Stimulated activated CD4-positive, alpha-beta T cell treated with anti-CD3 and anti-CD28 coated beads, TNF-alpha, amount 100 ng/mL, for 24 hours (primary cell): ENCODE measurements at places on chromosomes 4 and X.

GRCh38 chr4:60389633-60390032 lies 810.5 kb upstream of the ADGRL3 start:
- DNase-seq, result no peak

DNA sequence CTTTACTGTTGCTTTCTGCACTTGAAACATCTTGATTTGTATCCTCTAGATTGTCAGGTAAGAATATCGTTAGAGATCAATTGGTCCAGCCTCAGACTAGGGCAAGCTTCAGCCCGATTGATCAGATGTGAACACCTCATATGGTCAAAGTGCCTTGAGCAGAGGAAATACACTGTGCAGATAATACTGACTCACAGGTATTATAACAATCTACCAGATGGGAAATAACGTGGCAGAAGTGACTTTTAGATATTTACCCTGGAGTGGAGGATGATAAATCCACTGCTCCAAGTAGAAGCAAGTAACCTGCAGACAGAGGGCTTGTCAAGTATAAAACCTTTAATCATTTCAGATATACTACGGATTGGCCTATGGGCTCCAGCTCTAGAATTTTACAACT lies 17.9 kb downstream of the VEGFC start:
- no peak for DNase-seq

DNA sequence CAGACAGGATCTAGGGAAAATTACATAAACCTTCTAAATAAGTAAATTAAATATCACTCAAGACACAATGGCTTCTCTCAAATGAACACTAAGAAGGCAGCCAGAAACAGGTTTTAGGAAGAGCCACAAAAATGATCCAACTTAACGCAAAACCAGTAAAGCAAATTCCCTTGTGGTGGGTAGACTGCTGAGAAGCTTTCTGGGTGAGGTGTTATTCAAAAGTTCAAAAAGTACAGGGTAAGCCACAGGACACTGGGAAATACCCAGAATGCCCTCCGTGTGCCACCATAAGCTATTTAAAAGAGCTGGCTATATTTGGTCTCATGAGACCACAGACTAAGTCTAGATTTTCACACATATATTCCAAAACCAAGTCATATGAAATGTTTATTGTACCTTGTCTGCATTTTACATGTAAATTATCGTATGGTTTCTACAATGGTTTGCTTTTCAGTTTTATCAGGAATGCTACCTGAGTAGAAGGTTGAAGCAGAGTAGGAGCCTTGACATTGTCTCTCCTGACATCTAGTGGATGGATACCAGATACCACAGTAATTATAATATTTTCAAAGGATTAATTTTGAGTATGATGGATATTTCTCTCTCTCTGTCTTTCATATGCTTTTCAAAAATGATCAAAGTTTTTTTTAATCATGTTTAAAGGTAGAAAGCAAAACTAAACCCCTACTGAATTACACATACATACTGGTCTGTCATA lies 109.3 kb upstream of the KLHL13 start:
- DNase-seq, result no peak

DNA sequence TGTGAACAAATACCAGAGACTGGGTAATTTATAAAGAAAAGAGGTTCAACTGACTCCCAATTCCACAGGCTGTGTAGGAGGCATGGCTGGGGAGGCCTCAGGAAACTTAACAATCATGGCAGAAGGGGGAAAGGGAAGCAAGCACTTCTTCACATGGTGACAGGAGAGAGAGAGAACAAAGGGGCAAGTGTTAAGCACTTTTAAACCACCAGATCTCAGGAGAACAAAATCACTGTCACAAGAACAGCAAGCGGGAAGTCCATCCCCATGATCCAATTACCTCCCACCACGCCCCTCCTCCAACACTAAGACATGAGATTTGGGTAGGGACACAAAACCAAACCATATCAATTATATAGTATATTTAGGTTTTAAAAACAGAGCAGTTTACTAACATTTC lies 30.8 kb downstream of the MOB1B start:
- DNase-seq, result no peak

DNA sequence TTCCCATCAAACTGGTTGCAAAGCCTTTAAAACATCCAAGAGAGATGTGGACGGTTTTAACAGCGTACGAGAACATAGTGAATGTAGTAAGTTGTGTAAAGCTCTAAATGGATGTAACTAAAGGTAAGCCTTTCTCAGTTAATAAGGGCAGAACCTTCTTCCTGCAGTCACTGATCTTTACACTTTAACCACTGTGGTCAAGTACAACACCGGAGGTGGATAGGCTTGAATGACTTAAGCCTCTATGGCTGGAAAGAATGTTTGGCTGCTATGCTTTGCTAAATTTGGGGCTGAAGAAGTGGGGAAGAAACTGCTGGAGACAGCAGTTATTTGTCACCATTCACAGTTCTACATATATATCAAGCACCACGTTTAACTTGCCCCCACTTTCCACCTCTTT lies 285.1 kb upstream of the FMR1 start:
- DNase-seq, result no peak

DNA sequence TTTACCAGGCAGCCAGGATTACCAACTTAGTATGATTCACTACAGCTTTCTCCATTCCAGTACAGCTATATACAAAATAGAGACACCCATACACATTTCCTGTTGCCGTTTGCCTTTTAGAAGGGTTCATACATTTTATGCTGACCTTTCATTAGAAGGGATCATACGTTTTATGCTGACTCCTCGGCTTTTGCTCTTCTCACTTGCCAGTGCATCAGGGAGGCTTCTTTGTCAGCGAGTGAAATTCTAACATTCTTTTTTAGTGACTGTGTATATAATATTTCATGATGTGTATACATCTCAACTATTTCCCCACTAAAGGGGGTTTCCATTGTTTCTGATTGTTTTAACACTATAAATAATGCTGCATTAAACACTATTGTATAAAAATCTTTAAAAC lies 552.6 kb downstream of the TRIML1 start:
- DNase-seq, result no peak

- no peak for DNase-seq
These were observed 56.0 kb downstream of the GLUD2 start for GRCh38 chrX:121103381-121103780.

GRCh38 chr4:156770140-156770539 lies 201.5 kb downstream of the PDGFC start:
- DNase-seq, result no peak

- no peak for DNase-seq
These were observed 32.0 kb upstream of the BOD1L1 start for GRCh38 chr4:13659341-13660070.

- no peak for DNase-seq
These were observed 29.0 kb downstream of the WDFY3 start for GRCh38 chr4:84937381-84937977.

GRCh38 chr4:138890891-138891570 lies 124.5 kb upstream of the NOCT start:
- no peak for DNase-seq

- no peak for DNase-seq
These were observed 16.0 kb downstream of the ARSD start for GRCh38 chrX:2913118-2913517.

DNA sequence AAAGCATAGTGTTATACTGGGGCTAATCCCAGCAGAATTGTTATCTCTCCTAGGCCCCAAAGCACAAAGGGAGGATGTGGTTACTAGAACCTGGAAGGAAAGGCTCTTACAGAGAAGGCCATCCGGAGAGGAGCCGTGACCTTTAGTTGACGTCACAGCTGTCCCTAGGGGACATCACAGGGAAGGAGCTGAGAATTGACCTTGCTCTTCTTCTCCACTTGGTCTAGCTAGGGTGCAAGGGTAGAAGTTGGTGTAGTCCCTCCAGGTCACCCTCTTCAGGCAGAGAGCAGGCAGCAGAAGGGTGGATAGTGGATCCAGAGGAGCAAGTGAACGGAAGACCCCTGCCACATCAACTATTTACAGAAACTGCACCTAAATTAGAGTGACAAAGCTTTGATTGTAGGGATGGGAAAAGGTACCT lies 22.8 kb upstream of the FGF2 start:
- DNase-seq, result no peak

- no peak for DNase-seq
These were observed 53.0 kb upstream of the KLF3 start for GRCh38 chr4:38610966-38611431.

- DNase-seq, result no peak
These were observed 85.3 kb downstream of the ANXA10 start for GRCh38 chr4:168177546-168178149.

DNA sequence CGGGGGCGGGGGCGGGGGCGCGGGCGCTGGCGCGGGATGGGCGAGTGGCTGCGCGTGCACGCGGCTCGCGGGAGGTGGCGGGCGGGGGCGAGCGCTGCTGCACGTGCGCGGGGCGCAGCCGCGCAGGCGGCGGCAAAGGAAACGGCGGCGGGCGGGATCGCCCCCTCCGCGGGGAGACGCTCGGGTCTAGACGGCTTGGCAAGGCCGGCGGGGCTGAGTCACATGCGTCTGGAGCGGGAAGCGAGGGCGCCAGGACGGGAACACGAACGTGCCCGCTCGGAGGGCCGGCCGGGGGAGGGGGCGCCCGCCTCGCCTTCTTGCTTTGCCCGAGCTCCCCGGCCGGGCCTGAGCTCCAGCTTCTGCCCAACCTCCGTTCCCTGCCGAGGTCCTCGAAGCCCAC lies 4.3 kb upstream of the HAUS7 start:
- DNase-seq, result peak; percentile 13

DNA sequence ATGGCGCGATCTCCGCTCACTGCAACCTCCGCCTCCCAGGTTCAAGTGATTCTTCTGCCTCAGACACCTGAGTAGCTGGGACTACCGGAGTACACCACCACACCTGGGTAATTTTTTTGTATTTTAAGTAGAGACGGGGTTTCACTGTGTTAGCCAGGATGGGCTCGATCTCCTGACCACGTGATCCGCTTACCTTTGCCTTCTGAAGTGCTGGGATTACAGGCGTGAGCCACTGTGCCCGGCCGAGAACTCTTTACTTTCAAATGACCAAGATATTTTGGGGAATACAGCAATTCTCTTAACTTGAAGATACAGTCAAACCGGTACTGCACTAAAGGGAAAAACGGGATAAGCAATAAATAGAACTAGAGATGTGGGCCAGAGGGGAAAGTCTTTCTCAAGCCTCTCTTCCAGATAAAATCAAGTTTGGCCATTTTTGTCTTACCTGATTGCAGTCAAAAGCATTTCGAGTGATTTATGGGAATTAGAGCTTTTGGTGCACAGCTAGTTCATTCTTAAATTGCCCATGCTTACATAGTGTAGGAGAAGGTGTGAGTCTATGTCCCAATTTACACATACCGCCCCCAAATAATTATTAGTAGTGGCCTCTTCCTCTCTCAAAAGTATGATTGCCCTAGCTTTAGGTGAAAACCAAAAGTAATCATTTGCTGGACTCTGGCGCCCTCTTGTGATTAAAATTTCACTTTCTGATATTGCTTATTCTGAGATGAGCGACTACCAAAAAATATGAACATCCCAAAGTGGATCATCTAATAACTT lies 53.2 kb upstream of the ABCG2 start:
- DNase-seq, result no peak

DNA sequence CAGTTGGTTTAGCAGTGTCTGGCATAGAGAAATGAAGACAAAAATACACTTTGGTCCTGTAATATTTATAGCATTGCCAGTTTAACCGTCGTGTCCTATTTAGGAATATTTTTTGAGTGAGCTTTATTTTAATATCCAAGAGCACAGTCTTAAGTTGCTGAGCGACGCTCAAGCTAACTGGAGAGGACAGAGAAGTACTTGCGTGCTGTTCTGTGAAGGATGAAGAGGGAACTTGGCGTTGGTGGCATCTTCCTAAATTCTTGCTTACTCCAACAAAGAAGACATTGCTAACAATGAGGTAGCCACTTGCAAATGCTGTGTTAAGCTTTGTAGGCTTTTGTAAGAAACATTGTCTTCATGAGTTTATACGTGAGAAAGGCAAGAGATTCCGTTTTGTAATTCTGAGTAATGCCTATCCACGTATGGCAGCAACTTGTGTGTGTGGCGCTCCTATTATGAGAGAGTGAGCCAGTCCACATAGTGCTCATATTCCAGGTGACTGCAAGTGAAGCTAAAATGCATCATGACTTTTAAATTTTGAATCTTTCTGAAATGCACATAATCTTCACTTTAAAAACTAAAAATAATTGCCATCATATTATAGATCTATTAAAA lies 50.6 kb downstream of the SYNPO2 start:
- no peak for DNase-seq

GRCh38 chrX:30822068-30822681 lies 66.9 kb downstream of the TAB3 start:
- no peak for DNase-seq

DNA sequence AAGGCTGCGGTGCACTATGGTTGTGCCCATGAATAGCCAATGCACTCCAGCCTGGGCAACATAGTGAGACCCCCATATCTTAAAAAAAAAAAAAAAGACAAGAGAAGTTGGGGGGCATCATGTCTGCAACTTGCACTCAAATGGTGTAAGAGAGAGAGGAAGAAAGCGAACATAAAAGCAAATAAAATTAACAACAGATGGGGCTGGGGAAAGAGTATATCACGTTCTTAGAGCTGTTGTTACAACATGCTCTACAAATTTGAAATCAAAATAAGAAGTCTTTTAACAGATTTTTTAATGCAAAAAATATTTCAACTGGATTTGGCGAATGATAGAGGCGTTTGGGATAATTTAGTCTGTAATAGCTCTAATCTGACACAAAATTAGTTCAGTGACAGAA lies 144.9 kb downstream of the FNIP2 start:
- no peak for DNase-seq

DNA sequence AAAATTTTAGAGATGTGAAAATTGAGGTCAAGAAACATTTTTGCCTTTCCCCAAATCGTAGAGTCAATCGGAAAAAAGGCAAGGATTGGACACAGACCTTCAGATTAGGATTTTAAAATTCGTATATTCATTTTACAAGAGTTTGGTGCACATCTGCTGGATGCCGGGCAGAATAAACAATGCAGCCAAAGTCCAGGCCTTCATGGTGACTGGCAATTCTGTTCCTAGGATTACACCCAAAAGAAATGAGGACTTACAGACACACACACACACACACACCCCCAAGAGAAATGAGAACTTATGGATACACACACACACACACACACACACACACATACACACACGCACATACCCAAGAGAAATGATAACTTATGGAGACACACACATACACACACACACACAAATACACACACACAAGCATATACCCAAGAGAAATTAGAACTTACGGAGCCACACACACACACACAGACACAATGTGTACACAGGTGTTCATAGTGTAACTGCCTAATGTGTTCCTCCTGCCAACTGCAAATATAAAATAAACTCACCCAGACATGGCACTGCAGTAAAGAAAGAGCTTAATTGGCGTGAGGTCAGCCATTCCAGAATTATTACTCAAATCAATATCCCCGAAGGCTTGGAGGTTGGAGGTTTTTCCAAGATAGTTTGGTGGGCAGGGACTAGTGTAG lies 165.7 kb upstream of the STS start:
- DNase-seq, result no peak

DNA sequence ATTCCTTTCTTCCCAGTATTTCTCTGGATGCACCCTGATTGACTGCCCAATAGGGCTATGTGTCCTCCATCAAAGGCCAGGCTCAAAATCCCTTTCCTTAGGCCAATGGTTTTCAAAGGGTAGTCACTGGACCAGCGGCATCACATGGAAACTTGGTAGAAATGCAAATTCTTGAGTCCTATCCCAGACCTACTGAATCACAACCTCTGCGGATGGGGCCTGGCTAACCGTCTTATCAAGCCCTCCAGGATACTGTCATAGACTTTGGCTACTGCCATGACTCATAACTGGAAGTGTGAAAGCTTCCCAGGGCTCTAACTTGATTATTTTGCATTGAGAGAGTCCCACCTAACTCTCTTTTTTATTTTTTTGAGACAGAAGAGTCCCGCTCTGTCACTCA lies 71.9 kb upstream of the TFDP3 start:
- DNase-seq, result no peak
